NCI-H146 (cell line): ENCODE measurements at places on chromosomes 7 and 10.
A peak's percentile ranks its signal among the peaks of the same experiment; 100 is the strongest.

- no peak for DNase-seq
Observed at GRCh38 chr10:58414270-58415041, 29.2 kb downstream of the TFAM start.

DNA sequence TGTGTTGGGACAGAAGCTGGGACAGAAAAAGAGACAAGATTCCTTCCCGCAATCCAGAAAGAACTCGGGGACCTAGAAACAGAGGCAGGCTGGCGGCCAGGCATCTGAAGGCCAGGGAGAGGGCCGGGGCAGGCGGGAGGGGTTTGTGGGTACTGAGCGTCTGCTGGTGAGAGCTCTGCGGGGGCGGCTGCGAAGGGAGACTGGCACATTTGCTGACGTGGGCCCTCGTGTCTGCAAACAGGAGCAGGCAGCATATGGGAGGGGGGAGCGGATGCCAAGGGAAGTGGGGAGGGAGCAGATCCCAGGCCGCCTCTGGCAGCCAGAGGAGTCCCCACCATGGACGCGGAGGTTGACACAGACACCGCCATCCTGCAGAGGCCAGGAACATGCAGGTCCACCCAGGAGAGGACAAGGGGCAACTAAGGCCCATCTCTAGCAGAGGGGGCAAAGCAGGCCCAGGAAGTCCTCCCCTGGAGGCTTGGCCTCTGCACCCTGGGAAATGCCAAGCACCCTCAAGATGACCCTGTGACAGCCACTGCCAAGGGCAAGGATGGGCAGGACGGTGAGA, 32.2 kb downstream of the KCNH2 start:
- no peak for DNase-seq

GRCh38 chr10:72095195-72095594, 6.8 kb upstream of the SPOCK2 start:
- DNase-seq, result no peak

- no peak for DNase-seq
Observed at GRCh38 chr10:62843600-62843999, 27.4 kb upstream of the EGR2 start.

DNA sequence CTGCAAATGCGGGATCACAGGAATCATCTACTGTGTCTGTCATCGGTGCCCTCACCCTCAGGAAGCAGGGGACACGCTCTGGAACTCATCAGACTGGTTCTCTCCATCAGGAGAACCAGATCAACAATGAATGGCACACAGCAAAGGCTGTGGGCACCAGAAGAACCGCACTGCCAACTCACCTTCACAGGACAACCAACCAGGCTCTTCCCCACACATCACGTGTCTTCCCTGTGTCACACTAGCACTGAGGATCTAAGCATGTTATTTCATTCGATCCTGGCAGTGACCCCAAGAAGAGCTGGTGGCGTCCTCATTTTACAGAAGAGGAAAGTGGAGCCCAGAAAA, 106.1 kb downstream of the TNS3 start:
- DNase-seq, result no peak

DNA sequence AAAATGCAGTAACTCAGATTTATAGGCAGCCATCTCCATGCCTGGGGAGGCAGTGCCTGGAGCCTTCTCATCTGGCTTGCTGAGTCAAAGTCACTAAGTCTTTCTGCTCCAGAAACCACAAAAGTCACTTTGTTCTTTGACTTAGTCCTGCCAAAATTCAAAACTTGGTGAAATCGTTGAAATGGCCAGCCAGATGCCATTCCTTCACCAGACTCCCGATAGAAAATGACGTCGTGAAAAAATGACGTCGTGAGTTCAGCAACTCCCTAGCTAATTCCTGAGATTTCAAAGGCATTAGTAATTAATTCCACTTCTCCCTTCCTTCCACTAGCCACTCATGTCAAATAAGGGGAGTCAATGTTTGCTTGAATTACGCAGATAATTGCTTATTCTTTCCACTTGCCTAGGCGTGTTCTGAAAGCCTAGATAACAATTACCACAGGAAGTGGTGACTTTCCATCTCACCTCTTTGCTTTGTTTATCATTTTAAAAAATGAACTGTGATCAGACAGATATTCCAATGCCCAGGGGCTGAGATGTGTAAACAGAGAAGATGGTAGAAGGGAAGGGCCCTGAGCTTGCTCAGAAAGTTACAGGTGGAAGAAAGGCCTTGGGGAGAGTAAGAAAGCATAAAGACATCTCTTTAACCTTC, 48.5 kb upstream of the OSBPL3 start:
- DNase-seq, result peak; percentile 96

DNA sequence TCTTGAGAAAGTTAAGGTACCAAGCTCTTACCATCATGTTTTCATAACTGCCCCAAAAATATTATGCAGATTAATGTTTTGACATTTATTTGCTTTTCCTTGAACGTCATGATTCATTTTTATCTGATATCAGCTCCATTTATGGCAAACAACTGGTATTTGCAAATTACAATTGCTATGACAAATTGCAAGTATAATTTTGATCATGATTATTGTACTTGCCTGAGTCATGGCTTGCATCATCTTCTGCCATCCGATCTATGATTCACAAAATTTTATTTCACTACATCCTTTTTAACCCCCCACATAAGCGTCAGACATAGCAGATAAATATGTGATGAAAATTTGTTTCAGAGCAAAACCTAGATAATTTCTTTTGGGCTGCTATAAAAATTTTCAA, 155.0 kb downstream of the STK31 start:
- no peak for DNase-seq

DNA sequence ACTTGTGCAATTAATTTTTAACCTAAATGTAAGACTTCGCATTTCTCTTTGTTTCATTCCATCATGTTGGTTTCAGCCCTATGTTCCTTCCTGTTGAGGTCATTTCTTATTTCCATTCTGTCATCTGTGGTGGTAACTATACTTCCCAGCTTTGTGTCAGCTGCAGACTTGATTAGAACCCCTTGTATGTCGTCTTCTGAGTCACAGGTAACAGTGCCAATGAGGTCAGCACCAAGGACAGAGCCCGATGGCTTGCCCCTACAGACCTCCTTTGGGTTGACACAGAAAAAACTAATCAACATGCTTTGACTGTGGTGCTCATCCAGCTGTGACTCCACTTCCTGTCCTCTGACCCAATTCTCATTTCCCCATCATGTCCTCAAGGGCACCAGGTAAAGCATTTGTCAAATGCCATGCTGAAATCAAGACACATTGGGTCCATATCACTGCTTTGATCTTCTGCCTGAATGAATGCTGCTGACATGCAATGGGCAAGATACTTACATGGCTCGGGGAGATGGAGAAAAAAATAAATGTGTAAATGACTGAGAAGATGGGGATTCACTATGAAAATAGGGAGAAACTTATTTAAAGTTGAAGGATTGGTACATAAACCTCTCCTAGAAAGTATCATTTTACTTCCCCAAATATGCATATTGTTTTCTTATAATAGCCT, 25.6 kb upstream of the CRTAC1 start:
- DNase-seq, result no peak

DNA sequence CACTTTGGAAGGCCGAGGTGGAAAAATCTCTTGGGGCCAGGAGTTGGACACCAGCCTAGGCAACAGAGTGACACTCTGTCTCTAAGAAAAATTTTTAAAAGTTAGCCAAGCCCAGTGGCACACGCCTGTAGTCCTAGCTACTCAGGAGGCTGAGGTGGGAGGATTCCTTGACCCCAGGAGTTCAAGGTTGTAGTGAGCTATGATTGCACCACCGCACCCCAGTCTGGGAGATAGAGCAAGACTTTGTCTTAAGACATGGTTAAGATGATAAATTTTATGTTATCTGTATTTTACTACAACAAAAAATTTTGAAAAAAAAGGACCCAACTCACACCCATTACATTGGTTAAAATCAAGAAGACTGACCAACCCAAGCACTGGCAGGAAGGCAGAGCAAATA, 44.4 kb upstream of the SMARCD3 start:
- DNase-seq, result no peak

DNA sequence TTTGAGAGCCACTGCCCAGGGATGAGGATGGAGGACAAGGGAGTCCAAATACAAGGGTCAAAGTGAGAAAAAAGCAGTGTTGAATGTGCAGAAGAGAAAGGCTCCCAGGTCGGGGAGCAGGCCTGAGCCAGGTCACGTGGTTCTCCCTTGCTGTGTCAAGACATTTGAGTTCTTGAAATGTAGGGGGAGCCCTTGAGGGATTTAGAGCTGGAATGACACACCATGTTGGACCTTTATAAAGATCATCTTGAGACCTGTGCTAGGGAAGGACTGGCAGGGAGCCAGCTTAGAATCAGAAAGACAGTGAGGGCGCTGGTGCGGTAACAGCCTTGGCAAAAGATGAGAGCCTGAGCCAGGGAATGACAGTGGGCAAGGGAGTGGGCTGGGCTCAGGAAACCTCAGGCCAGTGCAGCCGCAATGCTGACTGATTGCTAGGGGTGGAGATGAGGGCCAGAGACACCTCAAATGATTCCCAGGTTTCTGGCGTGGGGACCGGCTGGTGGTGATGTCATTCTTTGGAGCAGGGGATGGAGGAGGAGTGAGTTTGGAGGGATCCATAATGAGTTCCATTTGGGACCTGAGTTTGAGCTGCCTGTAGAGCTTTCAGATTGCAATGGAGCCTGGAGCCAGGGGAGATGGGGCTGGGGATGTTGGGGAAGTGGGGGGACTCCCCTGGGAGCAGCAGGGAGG, 120.1 kb downstream of the PTPN20 start:
- no peak for DNase-seq

- DNase-seq, result no peak
Observed at GRCh38 chr10:77293347-77293746, 344.3 kb downstream of the KCNMA1 start.

GRCh38 chr10:70765794-70766594, 19.2 kb downstream of the TBATA start:
- DNase-seq, result no peak

- DNase-seq, result no peak
Observed at GRCh38 chr7:121428855-121429489, 32.9 kb upstream of the FAM3C start.

- no peak for DNase-seq
Observed at GRCh38 chr10:128710098-128710797, 584.0 kb upstream of the MKI67 start.
